ENCODE measurements at places on chromosomes 11 and 22. TPM values are rescaled to one million over a fixed set of nuclear protein-coding genes. Genes with fewer than 3 reads are reported as not detected.

DNA sequence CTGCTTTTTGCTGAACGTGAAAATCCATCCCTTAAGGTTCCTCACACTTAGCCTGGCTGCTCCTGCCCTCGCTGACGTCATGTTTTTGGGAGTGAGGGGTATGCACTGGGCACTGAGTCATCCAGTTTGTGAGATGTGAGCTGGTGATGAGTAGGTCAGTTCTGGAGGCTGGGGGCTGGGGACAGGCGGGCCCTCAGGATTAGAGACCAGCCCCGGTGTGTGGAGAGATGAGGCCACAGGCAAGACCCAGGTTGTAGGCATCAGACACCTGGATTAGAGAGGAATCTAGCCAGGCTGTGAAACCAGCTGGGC, 9.2 kb downstream of the KCNC1 start:
- DNase-seq, result no peak

The PATE2 gene
- not detected for total RNA-seq

GRCh38 chr11:43285826-43286225, 26.0 kb upstream of the API5 start:
- no peak for DNase-seq

DNA sequence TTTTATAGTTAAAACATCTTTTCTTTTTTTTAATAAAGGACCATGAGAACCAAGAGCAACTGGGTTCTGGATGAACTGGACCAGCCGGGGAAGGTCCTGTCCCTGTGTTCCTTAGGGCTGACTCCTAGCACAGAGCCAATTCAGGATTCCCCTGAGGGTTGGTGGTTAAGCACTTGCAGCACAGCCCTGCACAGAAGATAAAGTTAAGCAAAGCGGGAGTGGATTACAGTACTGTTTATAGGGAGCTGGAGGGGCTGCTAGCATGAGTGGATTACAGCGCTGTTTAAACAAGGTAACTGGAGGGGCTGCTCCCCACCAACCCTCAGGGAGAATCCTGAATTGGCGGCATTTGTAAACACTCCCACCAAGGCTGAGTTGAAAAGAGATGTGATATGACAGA, 90.6 kb downstream of the CELSR1 start:
- DNase-seq, result no peak

The UPK3A gene
- total RNA-seq, result not detected

DNA sequence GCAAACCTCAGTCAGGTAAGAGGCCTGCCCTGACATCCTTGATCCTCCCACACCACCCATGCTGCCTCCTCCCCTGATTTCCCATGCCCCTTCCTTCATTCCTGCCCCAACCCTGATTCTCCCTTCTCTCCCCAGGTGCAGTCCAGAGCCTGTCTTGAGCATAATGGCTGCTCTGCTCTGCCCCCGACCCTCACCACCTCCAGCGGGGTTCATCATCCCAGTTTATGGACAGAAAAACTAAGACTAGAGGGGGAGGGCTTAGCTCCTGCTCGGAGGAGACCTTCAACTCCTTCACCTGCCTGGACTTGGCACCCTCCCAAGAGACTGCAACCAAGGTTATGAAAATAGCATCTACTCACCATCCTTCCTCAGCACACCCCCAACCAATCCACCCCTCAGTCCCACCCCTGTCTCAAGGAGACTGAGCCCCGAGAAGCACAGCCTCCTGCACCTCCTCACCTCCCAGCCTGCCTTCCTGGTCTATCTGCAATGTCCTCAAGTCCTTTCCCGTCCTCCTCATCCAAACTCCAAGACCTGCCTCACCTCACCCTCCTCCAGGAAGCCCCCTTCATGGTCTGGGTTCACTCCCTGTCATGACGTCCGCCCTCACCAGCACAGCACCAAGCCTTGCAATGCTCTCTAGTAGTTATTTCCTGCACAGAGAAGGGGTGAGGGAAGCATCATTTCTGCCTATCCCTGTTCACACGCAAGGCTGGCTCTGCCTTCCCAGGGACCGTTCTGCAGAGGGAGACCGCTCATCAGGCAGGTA, 103.1 kb downstream of the PDE2A start:
- DNase-seq, result no peak

- DNase-seq, result no peak
These were observed 43.9 kb downstream of the NFAM1 start for GRCh38 chr22:42388130-42388797.

DNA sequence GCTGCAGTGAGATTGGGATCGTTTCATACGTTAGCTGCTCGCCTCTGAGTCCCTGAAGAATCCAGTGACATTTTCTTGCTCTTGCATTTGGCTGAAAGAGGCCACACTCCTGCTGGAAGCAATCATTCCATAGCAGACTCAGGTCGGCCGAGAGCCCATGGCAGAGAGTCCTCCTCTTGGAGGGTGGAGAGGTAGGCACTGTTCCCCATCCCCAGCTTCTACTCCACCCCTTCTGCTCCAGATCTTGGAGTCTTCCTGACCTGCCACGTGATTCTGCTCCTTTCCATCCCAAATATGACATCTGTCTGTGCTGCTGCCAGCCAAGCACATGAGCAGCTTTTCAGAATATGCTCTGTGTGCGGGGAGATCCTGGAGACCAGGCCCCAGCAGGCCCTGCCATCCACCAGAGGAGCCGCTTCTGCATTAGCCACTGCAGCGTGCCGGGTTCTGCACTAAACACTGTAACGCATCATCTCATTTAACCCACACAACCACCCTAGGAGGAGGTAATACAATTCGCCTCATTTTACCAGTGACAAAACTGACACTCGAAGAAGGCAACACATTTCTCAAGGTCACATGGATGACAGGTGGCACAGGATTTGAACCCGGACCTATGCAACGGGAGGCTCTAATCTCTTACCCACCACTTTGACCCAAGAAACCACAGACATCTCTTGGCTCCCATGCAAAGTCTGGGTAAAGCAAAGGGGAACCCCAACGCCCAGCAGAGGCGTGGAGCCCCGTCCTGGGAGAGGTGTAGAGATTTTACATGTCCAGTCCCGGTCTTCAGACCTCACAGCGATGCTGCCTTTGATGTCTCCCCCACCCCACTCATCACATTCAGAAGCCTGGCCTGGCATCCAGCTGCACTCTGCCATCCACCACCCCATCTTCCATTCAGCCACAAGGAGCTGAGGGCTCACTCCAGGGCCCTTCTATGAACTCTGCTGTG, 78.8 kb downstream of the FEZ1 start:
- no peak for DNase-seq

The PHOX2A gene
- not detected for total RNA-seq

DNA sequence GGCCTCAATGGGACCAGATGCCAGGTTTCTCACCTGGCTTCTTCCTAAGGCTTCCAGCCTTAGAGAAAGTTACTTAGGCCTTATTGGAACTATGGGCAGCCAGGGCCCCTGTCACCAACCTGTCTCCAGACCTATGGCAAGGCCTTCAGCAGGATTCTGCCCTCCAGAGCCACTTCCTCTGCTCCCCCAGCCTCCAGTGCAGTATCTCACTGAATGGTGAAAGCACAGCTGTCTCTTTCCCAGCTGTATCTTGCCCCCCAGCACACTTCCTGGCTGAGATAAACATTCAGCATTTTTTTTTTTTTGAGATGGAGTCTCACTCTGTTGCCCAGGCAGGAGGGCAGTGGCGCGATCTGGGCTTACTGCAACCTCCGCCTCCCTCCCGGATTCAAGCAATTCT, 1.5 kb downstream of the SLC2A11 start:
- DNase-seq, result no peak

The APOBEC3B gene
- 5.1 TPM for total RNA-seq

- DNase-seq, result no peak
These were observed 116.0 kb upstream of the TIMP3 start for GRCh38 chr22:32685512-32685911.

The GAL3ST3 gene
- 0.51 TPM for total RNA-seq

DNA sequence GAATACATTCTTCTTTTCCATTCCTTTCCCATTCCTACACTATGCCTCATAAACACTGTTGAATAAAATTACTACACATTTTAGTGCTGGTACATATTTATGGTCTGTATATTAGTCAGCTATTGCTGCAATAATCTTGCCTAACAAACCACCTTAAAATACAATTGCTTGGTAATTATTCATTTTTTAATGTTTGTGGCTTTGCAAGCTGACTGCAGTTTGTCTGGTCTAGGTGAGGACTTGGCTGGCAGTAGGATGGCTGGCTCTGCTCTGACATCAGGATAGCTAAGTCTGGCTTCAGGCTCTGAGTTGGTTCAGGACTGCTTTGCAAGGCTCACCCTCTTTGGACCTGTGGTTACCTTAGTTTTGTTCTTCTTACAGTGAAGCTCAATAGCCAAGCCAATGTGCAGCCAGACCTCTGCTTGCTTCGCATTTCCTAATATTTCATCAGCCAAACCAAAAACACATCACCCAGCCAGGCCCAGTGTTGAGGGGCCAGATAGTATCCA, 913.4 kb upstream of the RAG2 start:
- no peak for DNase-seq

- no peak for DNase-seq
These were observed 113.3 kb downstream of the TRIM29 start for GRCh38 chr11:120024586-120024985.
